ENCODE measurements at places on chromosomes 5 and 9.

GRCh38 chr9:113677057-113677456 lies 199.1 kb upstream of the ZNF618 start:
- no peak for DNase-seq

DNA sequence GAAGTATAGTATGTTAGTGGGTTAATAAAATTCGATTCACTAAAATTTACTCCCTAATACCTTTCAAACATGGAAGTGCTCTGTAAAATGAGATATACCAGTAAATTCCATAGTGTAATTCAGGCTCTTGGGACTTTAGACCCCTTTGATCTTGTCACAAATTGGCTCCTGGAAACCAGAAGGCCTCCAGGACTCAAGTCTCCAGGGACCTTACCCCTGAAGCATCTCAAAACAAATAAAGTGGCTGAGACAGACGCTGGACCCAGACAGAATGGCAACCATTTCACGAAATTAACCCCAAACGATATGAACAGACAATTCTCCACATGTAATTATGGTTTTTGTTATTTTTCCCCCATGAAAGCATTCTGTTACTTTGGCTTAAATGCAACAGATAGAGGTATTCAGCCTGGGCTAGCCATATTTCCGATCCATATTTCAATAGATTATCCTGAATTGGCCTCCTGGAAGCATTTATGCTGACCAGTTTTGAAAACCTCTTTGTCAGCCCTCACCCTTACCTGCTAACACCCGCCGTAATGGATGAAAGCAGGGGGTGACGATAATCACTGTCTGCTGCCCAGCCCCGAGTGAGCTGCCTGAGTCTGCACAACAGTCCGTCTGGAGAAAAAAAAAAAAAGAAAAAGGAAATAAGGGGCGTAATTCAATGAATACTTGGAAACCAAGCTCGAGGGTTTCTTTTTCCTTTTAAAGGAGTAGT lies 34.1 kb upstream of the EFNA5 start:
- DNase-seq = no peak

- DNase-seq = no peak
Measured at GRCh38 chr5:168342151-168342825, 50.8 kb downstream of the WWC1 start.

DNA sequence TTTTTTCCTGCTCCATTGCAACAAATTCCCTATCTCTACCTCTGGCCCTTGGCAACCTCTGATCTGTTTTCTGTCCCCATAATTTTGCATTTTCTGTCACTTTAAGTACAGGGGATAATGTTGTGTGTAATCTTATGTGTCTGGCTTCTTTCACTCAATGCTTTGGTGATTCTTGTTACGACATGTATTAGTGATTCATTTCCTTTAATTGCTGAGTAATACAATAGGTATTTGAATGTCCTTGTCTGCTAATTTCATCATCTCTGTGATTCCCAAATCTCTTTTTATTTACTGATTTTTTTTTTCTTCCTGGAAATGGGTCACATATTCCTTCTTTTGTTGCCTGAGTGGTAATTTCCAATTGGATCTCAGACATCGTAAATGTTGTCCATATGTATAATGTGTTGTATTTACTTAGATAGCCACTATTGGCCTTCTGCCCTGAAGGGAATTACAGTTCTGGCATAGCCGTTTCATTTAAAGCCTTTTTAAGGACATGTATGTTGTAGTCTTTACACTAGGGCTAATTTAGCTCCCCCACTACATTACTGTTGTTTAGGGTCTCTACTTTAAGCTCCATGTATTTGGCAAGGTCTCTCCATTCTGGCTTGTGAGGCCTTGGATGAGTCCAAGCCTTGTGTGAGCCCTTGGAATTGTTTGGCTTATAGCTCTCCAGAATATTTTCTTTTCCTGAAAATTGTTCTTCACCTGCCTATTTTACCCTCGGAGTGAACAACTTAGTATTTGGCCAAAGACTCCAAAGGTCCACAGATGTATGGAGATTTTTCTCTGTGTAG lies 683.8 kb downstream of the LRRC70 start:
- no peak for DNase-seq
